ENCODE measurements at places on chromosomes 2 and 18. TPM values are rescaled to one million over a fixed set of nuclear protein-coding genes. Genes with fewer than 3 reads are reported as not detected.

GRCh38 chr2:10292033-10292432 lies 10.7 kb upstream of the HPCAL1 start:
- H3K27me3 ChIP-seq, result no peaks in the 10 kb centered on the region
- no peaks in the 10 kb centered on the region for H3K4me1 ChIP-seq
- no peak overlapping the region for H3K27ac ChIP-seq

- DNase-seq, result no peak
- H3K4me1 ChIP-seq, result peaks cover 4% of the 10 kb centered on the region
- no peak overlapping the region for H3K27ac ChIP-seq
- H3K4me3 ChIP-seq, result no peak overlapping the region
- peaks cover 46% of the 10 kb centered on the region for H3K36me3 ChIP-seq
- H3K27me3 ChIP-seq, result no peaks in the 10 kb centered on the region
Observed at GRCh38 chr2:231210782-231211181, 12.4 kb downstream of the ARMC9 start.

DNA sequence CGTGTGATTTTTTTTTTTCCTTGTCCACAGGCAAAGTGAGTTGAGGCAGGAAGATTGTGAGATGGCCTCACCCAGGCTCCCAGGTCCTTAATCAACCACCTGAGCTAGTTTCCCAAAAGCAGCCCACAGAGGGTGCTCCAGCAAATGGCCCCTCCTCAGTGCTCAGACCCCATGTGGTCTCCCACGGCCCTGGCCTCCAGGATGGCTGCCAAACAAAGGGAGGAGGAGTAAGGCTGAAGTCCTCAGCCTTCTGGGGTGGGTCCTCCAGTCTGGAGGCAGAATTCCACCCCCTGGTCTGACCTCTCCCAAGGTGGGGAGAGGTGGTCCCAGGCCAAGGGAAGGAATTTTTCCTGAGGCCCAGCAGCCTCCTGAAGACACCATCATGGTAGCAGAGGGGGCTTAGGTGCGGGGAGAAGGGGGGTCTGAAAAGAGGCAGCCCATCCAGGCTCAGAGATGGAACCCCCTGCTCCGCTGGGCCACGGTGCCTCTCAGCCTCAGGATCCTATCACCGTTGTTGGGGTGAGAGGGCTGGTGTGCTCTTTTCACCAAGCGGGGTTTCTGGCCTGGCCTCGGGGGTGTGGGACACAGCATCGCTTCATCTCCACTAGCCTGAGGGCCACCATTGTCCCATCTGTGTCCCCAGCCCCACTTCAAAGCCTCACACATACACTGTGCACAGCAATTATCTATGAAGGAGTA lies 2.3 kb downstream of the NGEF start:
- H3K27me3 ChIP-seq, result peaks cover 8% of the 10 kb centered on the region
- H3K4me1 ChIP-seq, result no peaks in the 10 kb centered on the region
- no peak for DNase-seq

GRCh38 chr2:9174771-9175437 lies 31.7 kb upstream of the ASAP2 start:
- H3K4me3 ChIP-seq, result no peak overlapping the region
- H3K36me3 ChIP-seq, result no peaks in the 10 kb centered on the region
- H3K27ac ChIP-seq, result 0 out of 2 replicates have a peak overlapping the region, but pooled peaks have one; percentile 3
- peaks cover 18% of the 10 kb centered on the region for H3K4me1 ChIP-seq
- no peaks in the 10 kb centered on the region for H3K27me3 ChIP-seq

- DNase-seq, result peak; percentile 67
- H3K36me3 ChIP-seq, result no peaks in the 10 kb centered on the region
Observed at GRCh38 chr2:67463810-67464209, 66.7 kb downstream of the ETAA1 start.

DNA sequence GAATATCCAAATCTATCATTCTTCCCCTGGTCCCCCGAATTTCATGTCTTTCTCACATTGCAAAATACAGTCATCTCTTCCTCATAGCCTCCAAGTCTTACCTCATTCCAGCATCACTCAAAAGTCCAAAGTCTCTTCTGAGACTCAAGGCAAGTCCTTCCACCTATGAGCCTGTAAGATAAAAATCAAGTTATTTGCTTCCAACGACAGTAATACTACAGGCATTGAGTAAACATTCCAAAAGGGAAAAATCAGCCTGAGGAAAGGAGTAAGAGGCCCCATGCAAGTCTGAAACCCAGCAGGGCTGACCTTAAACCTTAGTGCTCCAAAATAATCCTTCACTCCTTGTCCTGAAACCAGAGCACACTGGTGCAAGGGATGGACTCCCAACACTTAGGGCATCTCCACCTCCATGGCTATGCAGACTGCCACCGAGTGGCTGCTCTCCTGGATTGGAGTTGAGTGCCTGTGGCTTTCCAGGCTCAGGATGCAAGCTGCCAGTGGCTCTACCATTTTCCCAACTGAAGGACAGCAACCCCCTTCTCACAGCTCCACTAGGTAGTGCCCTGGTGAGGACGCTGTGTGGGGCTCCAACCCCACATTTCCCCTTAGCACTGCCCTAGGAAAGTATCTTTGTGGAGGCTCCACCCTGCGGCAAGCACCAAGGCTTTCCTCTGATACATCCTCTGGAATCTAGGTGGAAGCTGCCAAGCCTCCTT lies 16.3 kb downstream of the DTNA start:
- no peaks in the 10 kb centered on the region for H3K4me1 ChIP-seq
- H3K36me3 ChIP-seq, result no peaks in the 10 kb centered on the region
- DNase-seq, result no peak
- H3K27me3 ChIP-seq, result no peaks in the 10 kb centered on the region
- no peak overlapping the region for H3K4me3 ChIP-seq

Gene SMAD2
- 124 TPM for total RNA-seq

Gene C1GALT1C1L
- 0.28 TPM for total RNA-seq

DNA sequence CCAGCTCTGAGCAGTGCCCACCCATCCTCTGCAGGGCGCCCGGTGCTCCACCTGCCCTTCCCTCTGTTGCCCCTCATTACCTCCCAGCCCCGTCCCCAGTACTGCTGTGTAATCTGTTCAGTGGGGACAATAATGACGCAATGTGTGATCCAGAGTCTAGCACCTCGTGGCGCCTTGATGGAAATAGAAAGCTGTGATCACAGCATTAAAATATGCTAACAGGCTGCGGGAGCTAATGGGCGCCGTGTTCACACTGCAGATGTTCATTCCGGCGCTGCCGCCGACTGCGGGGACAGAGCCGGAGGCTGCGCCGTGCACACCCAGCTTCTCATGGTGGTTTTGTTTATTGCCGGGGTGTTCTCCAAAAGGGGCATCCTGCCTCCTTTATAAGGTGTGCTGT lies 235.2 kb downstream of the LDLRAD4 start:
- no peaks in the 10 kb centered on the region for H3K4me1 ChIP-seq
- peaks cover 2% of the 10 kb centered on the region for H3K27me3 ChIP-seq
- no peak overlapping the region for H3K4me3 ChIP-seq
- H3K27ac ChIP-seq, result no peak overlapping the region
- no peak for DNase-seq
- no peaks in the 10 kb centered on the region for H3K36me3 ChIP-seq

GRCh38 chr18:47975105-47975504 lies 44.6 kb upstream of the SMAD2 start:
- no peak for DNase-seq
- no peak overlapping the region for H3K27ac ChIP-seq
- H3K4me3 ChIP-seq, result no peak overlapping the region

DNA sequence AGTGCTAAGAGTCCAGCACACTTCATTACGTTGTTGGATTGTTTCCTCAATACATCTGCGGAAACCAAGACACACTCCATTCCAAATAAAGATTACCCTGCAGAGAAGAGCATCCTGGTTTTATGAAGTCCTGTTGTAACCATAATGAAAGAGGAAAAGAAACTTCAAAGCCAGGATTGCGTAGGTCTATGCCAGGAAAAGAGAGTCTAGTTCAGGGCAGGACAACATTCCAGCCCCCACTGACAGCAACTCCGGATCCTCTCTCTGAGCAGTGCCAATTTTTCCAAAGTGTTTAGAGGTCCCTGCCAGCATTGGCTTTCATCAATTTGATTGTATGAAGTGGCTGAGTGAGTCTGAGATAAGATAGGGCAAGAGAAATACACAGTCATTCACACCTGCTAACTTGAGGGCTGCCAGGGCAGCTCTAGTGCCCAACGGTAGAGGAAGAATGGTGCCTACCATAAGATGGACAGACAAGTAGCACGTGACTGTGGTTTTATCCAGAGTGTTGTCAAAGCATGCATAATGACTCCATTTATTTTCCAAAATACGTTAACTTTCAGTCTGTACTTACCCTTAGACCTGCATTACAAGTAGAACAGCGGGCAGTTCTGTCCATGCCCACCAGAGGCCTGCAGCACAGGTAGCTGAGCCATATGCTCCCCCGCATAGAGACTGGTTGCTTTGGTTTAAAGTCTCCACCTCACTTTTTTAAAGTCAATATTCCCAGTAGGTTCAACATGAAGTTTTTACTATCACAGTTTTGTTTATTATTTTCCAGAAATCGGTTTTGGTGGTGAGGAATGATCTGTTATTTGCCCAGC lies 23.7 kb downstream of the PIEZO2 start:
- H3K4me1 ChIP-seq, result peaks cover 9% of the 10 kb centered on the region
- H3K36me3 ChIP-seq, result no peaks in the 10 kb centered on the region
- no peak overlapping the region for H3K4me3 ChIP-seq
- H3K27me3 ChIP-seq, result no peaks in the 10 kb centered on the region
- H3K27ac ChIP-seq, result peak overlapping the region; percentile 30

Measured in IMR-90 (cell line).